GM13976 (cell line): ENCODE measurements at places on chromosomes 5 and 9.

DNA sequence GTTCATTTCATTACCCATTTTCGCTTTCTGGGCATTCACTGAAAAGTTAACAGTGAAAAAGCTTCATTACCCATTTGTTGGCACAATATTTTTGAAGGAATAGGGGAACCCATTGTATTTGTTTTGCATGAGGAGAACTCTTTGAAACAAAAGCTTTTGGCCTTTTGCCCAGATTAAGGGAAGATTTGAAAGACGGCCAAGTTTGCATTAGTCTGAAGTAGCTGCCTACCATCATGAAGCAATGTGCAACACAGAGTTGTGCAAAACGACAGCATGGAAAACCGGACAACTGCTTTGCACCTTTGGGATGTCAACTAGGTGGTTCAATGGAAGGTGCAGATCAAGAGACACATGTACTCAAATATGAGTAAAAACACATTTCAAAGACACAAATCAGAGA is 84.9 kb downstream of the TRPM3 start:
- no peak for DNase-seq

GRCh38 chr9:7245976-7246580 is 488.3 kb downstream of the KDM4C start:
- DNase-seq: no peak

DNA sequence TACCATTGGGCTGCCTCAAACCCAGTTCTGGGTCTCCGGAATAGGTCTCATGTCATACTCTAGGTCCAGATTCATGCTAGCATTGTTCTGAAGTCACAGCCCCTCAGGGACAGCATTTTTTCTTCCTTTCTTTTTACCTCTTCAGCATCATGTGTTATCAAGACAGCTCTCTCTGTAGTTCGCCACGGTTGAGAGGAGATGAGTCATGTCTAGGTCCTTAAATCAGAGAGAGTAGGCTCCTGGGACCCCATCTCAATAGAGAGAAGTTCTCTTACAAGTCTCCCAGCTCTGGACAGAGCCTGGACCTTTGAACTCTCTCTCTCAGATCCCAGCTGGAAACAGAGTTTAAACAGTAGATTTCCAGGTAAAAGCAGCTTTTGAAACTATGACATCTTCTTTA is 332.4 kb upstream of the CD180 start:
- DNase-seq: no peak

- no peak for DNase-seq
Measured at GRCh38 chr9:93958819-93959682, 3.9 kb upstream of the BARX1 start.
